ENCODE measurements at places on chromosomes 7 and 10. TPM values are rescaled to one million over a fixed set of nuclear protein-coding genes. Genes with fewer than 3 reads are reported as not detected.

TAS2R41 gene
- 0.59 TPM for total RNA-seq

SYT15B gene
- total RNA-seq, result 0.15 TPM

SPDYE8 gene
- not detected for total RNA-seq

MBL2 gene
- total RNA-seq, result not detected

UPK3BL2 gene
- 98.1 TPM for total RNA-seq

Data from CD4-positive, CD25-positive, alpha-beta regulatory T cell (primary cell).